ENCODE measurements at places on chromosomes 11 and 22.

DNA sequence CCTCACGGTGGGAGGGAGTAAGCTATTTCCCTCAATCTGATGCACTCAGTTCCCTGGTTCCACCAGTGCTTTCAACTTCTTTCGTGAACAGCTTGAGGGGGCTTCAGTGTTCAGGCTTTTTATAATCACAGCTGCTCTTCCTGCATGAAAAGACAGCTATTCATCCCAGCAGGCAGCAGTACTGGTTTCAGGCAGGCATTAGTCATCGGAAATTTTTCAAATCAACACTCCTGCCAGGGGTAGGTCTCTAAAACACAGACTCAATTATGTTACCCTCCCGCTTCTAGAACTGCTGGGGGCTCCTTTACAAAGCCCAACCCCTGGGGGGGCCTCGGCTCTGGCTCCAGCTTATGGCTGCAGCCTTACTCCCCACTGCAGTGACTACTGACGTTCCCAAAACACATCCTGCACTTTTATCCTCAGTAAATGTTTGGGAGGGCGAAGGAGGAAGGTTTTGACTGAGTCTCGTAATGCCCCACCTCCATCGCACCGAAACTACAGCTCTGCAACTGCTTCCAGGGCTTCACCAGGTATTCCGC lies 5.8 kb downstream of the POLDIP3 start:
- DNase-seq = peak; percentile 40

GRCh38 chr22:25969286-25969685 lies 200.0 kb upstream of the SEZ6L start:
- no peak for DNase-seq

GRCh38 chr11:111194860-111195568 lies 50.5 kb upstream of the POU2AF2 start:
- DNase-seq = no peak

- DNase-seq = no peak
Observed at GRCh38 chr11:81005595-81005994, 1564.8 kb upstream of the TENM4 start.

- DNase-seq = no peak
Observed at GRCh38 chr22:35348703-35349102, 32.2 kb upstream of the HMOX1 start.

GRCh38 chr11:101916422-101916821 lies at the start of gene ANGPTL5:
ANGPTL5 (minus strand) TSS chr11:101916522; CDS start chr11:101907909, 8,613 bp downstream.
- no peak for DNase-seq

- DNase-seq = no peak
Observed at GRCh38 chr22:33063611-33064010, 5.4 kb upstream of the SYN3 start.

DNA sequence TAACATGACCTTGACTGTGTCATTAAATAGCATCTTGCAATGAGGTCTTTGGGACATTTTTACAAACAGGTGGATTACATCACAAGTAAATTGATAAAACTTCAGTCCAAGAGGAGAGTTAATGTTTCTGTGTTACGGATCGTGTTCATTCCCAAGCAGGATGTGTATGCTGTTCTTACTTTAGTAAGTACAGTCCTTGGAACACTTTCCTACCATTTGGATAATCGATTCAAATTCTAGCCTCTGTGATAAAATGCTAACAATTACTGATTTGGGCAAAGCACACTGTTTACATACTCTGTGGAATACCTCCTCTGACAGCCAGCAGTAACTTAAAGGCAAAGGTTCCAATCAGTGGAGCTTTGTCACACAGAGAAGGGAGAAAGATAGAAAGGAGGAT lies 351.7 kb downstream of the FAT3 start:
- DNase-seq = no peak

DNA sequence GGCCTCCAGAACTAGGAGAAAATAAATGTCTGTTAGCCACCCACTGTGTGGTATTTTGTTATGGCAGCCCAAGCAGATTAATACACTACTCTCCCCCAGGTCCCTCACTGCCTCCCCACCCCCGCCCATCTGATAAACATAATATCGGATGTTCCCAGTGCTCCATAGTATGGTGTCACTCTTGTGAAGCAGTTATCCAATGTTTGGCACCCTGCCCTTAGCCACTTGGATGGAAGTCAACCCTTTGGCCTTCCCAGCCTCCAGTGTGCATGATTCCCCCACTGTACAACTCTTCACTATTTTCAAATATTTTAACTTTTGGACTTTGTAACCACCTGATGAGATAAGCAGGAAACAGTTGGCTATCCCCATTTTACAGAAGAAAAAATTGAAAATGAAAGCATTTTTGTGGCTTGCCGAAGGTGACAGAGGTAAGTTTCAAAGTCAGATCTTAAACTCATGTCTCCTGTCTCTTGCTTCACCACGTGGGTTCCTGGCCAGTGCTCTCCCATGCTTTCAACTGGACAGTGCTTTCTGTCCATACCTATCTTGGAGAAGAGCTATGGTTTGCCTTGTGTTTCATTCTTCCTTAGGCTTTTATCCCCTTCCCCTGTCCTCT lies 53.2 kb downstream of the ALX4 start:
- no peak for DNase-seq

DNA sequence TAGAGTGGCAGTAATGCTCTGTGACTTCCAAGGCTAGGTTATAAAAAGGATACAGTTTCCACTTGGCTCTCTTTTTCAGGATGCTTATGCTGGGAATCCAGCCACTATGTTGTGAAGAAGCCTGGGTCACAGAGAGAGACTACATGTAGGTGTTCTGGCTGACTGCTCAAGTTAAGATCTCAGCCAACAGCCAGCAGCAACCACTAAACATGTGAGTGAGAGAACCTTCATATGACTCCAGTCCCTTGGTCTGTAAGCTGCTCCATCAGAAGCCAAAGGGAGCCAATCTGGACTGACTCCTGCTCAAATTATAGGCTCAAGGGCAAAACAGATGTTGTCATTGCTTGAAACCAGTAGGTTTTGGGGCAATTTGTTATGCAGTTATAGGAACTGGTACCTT lies 162.7 kb downstream of the MAML2 start:
- DNase-seq = no peak

DNA sequence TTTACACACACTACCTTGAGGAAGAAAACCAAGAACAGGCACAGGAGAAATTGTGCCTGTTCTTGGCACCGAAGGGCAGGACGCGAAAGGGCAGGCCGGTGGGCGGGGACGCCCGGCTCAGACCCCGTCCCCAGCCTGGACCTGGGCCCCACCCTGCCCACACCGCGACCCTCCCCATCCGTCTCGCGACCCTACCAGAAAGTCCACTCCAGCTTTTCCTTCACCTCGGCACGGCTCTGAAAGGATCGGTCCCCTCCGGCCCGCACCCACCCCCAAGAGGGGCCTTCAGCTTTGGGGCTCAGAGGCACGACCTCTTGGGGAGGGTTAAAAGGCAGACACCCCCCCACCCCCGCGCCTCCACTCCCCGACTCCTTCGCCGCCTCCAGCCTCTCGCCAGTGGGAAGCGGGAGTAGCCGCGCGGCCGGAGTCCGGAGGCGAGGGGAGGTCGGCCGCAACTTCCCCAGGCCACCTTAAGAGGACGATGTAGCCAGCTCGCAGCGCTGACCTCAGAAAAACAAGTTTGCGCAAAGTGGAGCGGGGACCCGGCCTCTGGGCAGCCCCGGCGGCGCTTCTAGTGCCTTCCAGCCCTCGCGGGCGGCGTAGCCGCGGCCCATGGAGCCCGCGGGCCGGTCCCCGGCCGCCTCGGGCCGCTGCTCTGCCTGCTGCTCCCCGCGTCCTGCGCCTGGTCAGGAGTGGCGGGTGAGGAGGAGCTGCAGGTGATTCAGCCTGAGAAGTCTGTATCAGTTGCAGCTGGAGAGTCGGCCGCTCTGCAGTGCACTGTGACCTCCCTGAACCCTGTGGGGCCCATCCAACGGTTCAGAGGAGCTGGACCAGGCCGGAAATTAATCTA lies 4.4 kb downstream of the SEC14L6 start:
- DNase-seq = no peak

DNA sequence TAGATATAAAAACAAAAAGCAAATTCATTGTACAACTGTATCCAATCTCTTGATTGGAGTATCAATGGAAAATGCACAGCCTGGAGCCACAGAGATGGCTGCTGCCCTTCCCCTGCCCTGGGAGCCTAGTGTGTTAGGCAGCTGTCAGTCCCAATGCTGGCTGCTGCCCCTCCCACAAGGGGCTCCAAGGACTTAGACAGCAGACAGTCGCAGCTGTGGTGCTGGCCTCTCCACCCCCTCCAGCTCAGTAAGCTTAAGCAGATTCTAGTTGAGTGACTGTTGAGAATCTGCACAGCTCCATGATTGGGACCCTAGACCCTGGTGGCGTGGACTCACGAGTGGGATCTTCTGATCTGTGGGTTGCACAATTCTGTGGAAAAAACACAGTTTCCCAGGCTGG lies 1511.2 kb downstream of the FAM181B start:
- DNase-seq = no peak
